ENCODE measurements at places on chromosomes 7 and 10.

GRCh38 chr10:131568866-131569265 lies 257.3 kb upstream of the TCERG1L start:
- no peak overlapping the region for H3K4me3 ChIP-seq
- no peaks in the 10 kb centered on the region for H3K4me1 ChIP-seq
- DNase-seq: no peak
- H3K27ac ChIP-seq: no peak overlapping the region
- H3K36me3 ChIP-seq: no peaks in the 10 kb centered on the region
- no peaks in the 10 kb centered on the region for H3K27me3 ChIP-seq

- no peaks in the 10 kb centered on the region for H3K4me1 ChIP-seq
- no peak overlapping the region for H3K4me3 ChIP-seq
- no peak overlapping the region for H3K27ac ChIP-seq
Observed at GRCh38 chr10:68192113-68192512, 39.8 kb downstream of the ATOH7 start.

GRCh38 chr10:79327090-79327457 lies 20.2 kb upstream of the PPIF start:
- DNase-seq: no peak
- H3K27ac ChIP-seq: no peak overlapping the region

GRCh38 chr7:9120331-9120730 lies 686.9 kb downstream of the NXPH1 start:
- no peaks in the 10 kb centered on the region for H3K4me1 ChIP-seq
- DNase-seq: no peak
- H3K36me3 ChIP-seq: no peaks in the 10 kb centered on the region

DNA sequence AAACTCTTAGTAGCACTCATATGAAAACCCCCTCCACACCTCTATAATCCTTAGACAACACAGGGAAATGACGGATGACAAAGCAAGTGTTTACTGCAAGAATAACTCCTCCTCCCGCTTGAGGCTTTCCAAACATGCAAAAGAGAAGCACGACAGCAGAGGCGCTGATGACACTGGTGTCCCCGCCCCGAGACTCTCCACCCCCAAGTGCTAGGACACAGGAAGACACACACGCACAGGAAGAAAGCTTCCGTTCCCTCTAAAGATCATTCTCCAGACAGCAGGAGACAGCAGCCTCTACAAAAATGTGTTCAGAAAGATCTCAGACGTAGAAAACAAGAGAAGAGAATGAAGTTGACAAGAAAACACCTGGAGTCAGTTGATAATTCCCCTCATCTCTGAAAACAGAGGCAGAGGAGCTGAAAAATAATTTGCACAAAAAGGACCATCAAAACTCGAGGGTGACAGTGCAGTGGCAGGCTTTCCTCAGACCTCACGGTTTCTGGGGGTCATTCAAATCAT lies 90.2 kb downstream of the DLG5 start:
- no peak for DNase-seq
- H3K27ac ChIP-seq: no peak overlapping the region
- H3K4me3 ChIP-seq: no peak overlapping the region
- H3K27me3 ChIP-seq: no peaks in the 10 kb centered on the region

GRCh38 chr10:84196941-84197340 lies 2.6 kb downstream of the CDHR1 start:
- H3K4me1 ChIP-seq: no peaks in the 10 kb centered on the region
- DNase-seq: no peak
- no peak overlapping the region for H3K4me3 ChIP-seq
- H3K36me3 ChIP-seq: no peaks in the 10 kb centered on the region
- H3K27me3 ChIP-seq: peaks cover 27% of the 10 kb centered on the region

- H3K4me3 ChIP-seq: no peak overlapping the region
- no peaks in the 10 kb centered on the region for H3K27me3 ChIP-seq
- H3K36me3 ChIP-seq: no peaks in the 10 kb centered on the region
- DNase-seq: no peak
- H3K27ac ChIP-seq: no peak overlapping the region
Observed at GRCh38 chr10:128130051-128130450, 3.8 kb upstream of the MKI67 start.

DNA sequence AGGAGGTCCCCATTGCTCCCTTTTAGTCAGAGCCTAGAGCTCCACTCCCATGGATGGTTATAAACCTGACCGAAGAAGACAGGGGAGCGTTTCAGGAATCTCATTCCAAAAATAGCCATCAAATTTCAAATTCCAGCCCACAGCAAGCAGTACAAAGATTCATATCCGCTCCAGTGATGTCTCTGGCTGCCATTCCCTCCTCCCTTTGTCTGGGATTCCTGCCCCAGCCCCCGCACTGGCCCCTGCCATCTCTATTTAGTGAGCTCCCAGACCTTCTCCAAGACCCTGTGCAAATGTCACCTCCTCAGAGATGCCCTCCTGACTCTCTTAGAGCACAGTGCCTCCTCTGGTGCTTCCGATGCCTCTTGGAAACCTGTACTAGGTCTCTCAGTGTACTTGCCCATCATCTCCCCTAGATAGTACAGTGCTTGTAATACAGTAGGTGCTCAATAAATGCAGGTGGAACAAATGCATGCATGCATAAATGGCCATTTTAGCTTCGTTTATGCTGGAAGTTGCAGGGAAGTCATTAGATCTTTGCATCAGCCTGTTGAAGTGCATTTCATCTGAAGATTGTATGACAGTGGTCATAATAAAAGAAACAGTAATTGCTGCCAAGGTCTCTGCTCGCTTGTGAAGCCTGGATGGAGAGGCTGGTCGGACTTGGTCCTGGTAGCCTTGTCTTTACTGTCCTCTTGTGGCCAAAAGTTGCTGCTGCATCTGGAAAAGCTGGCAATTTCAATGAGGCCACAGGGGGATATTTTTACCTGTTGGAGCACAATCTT lies 32.0 kb upstream of the HABP2 start:
- H3K4me1 ChIP-seq: no peaks in the 10 kb centered on the region
- DNase-seq: peak; percentile 75
- no peak overlapping the region for H3K27ac ChIP-seq
- H3K4me3 ChIP-seq: no peak overlapping the region

GRCh38 chr7:7237978-7238267 lies 55.6 kb downstream of the C1GALT1 start:
- no peaks in the 10 kb centered on the region for H3K27me3 ChIP-seq
- DNase-seq: no peak
- no peaks in the 10 kb centered on the region for H3K36me3 ChIP-seq
- H3K27ac ChIP-seq: no peak overlapping the region

- H3K27me3 ChIP-seq: no peaks in the 10 kb centered on the region
- H3K4me1 ChIP-seq: no peaks in the 10 kb centered on the region
- no peaks in the 10 kb centered on the region for H3K36me3 ChIP-seq
- no peak overlapping the region for H3K4me3 ChIP-seq
Observed at GRCh38 chr7:73893342-73894101, 32.6 kb downstream of the TMEM270 start.

DNA sequence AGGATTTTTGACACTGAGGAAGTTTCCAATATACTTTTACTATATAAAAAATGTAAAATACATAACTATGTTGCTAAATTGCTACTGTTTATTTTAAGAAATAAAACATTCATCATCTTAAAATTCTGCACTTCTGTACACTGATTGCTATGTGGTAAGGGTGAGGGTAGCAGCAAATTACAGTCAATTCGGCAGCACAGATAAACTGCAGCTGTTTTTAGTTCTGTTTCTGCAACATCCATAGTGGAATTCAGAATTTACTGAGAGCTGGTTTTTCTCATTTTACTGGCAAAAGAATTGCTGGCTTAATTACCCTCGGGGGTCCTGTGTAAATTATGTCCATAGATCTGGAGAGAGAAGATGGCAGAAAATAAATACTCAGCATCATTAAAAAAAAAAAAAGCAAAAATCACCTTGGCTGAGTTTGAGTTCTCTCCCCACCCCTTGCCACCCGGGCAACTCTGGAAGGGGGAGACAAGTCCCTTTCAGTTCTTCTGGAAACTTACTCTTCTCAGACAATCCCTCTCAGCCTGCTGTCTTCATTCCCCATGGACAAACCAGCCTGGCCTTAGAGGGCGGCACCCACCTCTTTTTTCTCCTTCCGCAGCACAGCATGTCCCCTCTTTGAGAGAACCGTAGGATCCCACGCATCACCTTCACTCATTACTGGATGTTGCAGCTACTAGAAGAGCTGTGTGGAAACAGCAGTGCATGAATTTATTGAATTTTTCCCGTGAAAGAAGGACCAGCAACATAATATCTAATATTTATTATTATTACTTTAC lies 501.1 kb upstream of the CELF2 start:
- no peaks in the 10 kb centered on the region for H3K4me1 ChIP-seq
- DNase-seq: no peak
- no peak overlapping the region for H3K4me3 ChIP-seq
- no peaks in the 10 kb centered on the region for H3K36me3 ChIP-seq
- H3K27me3 ChIP-seq: no peaks in the 10 kb centered on the region
- H3K27ac ChIP-seq: no peak overlapping the region

GRCh38 chr7:151705636-151706276 lies 171.2 kb downstream of the PRKAG2 start:
- no peaks in the 10 kb centered on the region for H3K27me3 ChIP-seq
- peaks cover 2% of the 10 kb centered on the region for H3K4me1 ChIP-seq
- H3K4me3 ChIP-seq: no peak overlapping the region
- H3K27ac ChIP-seq: no peak overlapping the region
- DNase-seq: peak; percentile 63
- no peaks in the 10 kb centered on the region for H3K36me3 ChIP-seq

- no peak overlapping the region for H3K4me3 ChIP-seq
- H3K27ac ChIP-seq: no peak overlapping the region
- peaks cover 2% of the 10 kb centered on the region for H3K4me1 ChIP-seq
- no peaks in the 10 kb centered on the region for H3K36me3 ChIP-seq
- H3K27me3 ChIP-seq: no peaks in the 10 kb centered on the region
Observed at GRCh38 chr7:129368389-129368986, 65.7 kb upstream of the STRIP2 start.

DNA sequence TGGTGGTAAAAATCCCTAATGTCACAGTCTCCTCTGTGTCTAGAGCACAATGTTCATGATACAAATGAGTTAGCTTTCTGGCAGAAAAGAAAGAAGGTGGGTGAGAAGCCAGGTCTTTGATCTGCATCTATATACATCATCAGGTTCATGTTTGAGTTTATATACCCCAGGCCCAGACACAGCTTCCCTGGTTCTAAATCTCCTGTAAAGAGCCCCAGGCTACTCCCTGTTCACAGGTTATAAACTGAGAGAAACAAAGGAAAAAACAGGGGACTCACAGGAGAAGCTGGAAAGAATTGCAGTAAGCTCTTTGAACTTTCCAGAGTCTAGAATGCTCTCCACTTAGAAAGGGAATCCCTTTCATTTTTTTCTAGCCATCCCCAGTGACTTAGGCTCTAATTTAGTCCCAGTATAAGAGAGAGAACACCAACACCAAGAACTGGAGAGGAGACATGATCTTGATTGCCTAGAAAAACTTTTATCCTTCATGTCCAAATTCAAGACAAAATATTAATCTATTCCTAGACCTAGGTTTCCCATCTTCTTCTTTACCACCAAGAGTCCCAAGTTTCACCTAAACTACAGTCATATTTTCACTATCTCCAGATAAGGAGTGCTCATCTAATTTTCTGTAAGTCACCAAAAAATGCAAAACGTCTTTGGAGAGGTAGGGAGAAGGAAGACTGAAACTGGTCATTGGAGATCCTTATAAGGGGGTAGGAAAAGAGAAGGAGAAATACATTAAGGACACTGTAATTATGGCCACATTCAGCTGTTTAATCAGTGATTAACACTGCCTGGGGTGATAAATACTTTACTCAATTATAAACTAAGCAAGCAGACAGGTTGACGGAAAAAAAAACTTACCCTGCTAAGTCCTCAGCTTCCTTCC lies 469 bp downstream of the MSS51 start:
- H3K27me3 ChIP-seq: no peaks in the 10 kb centered on the region
- H3K36me3 ChIP-seq: peaks cover 11% of the 10 kb centered on the region

- H3K4me3 ChIP-seq: no peak overlapping the region
- H3K27me3 ChIP-seq: no peaks in the 10 kb centered on the region
- no peaks in the 10 kb centered on the region for H3K36me3 ChIP-seq
- H3K4me1 ChIP-seq: no peaks in the 10 kb centered on the region
- H3K27ac ChIP-seq: no peak overlapping the region
Observed at GRCh38 chr10:29862923-29863614, 196.3 kb downstream of the JCAD start.

GRCh38 chr7:19558527-19558926 lies 150.3 kb downstream of the POLR1F start:
- no peaks in the 10 kb centered on the region for H3K27me3 ChIP-seq
- H3K4me3 ChIP-seq: no peak overlapping the region
- no peaks in the 10 kb centered on the region for H3K4me1 ChIP-seq
- H3K36me3 ChIP-seq: no peaks in the 10 kb centered on the region
- no peak for DNase-seq
- no peak overlapping the region for H3K27ac ChIP-seq

GRCh38 chr10:61628875-61629513 lies 33.7 kb upstream of the CABCOCO1 start:
- H3K27me3 ChIP-seq: no peaks in the 10 kb centered on the region
- no peak overlapping the region for H3K27ac ChIP-seq
- no peak for DNase-seq
- H3K4me1 ChIP-seq: no peaks in the 10 kb centered on the region

- no peak overlapping the region for H3K4me3 ChIP-seq
- H3K27ac ChIP-seq: no peak overlapping the region
Observed at GRCh38 chr7:101935521-101936141, 118.2 kb downstream of the CUX1 start.

GRCh38 chr10:102468683-102469082 lies 17.3 kb upstream of the C10orf95 start:
- peaks cover 6% of the 10 kb centered on the region for H3K36me3 ChIP-seq
- no peak for DNase-seq
- H3K4me1 ChIP-seq: no peaks in the 10 kb centered on the region

DNA sequence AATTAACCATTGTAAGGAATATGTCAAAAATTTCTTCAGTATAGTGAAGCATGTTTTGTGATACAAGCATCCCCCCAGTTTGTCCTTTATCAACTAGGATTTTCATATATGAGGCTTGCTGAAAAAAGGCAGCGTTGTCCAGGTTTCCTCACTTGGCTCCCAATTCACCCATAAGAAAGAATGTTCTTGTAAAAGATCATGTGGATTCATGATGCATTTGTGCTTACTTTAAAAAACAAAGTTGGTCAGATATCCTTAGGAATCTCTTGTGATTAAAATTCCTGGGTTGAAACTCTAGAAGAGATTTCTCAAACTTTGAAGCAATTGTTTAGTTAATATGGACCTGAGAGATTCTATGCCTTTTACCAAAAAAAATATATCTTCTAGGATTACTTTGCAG lies 181.8 kb downstream of the KIAA1217 start:
- DNase-seq: no peak
- no peaks in the 10 kb centered on the region for H3K4me1 ChIP-seq
- no peaks in the 10 kb centered on the region for H3K36me3 ChIP-seq
- H3K27me3 ChIP-seq: no peaks in the 10 kb centered on the region

DNA sequence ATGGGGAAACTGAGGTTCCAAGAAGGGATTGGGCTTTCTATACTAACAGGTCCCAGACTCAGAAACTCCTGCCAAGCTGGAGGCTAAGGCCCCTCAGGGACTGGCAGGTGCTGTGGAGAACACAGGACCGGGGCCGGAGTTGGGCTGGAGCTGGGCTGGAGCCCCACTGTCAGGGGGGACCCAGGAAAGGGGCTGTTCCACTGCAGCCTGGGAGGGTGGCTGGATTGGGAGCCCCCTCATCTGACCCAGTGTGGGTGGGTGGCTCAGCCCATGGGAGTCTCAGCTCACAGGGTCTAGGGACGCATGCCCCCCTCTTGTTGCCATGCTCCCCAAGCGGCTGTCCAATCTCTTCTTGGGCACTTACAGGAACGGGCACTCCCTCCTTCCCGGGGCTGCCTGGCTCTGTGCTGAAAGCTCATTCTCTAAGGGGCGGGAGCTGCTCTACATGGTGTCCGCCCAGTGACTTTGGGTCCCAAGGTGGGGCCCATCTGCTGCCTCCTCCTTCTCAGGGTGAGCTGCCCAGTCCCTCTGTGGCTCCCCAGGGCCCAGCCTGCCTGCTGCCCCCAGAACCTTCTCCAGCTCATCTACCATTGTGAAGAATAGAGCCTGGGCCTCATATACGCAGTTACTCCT lies 126.5 kb downstream of the MYL10 start:
- no peak for DNase-seq
- no peak overlapping the region for H3K4me3 ChIP-seq
- H3K36me3 ChIP-seq: no peaks in the 10 kb centered on the region
- H3K4me1 ChIP-seq: peaks cover 7% of the 10 kb centered on the region
